ENCODE measurements at places on chromosomes 1 and 21. TPM values are rescaled to one million over a fixed set of nuclear protein-coding genes. Genes with fewer than 3 reads are reported as not detected.

The TMEM82 gene
- not detected for total RNA-seq

The C1orf53 gene
- total RNA-seq = 0.79 TPM

The SERPINC1 gene
- not detected for total RNA-seq

The CCDC185 gene
- not detected for total RNA-seq

The OR10Z1 gene
- not detected for total RNA-seq

All from bronchial epithelial cell (primary cell).